ENCODE measurements at places on chromosomes 3 and 15.

GRCh38 chr3:129418041-129418973 is 10.1 kb downstream of the EFCAB12 start:
- no peak for DNase-seq

DNA sequence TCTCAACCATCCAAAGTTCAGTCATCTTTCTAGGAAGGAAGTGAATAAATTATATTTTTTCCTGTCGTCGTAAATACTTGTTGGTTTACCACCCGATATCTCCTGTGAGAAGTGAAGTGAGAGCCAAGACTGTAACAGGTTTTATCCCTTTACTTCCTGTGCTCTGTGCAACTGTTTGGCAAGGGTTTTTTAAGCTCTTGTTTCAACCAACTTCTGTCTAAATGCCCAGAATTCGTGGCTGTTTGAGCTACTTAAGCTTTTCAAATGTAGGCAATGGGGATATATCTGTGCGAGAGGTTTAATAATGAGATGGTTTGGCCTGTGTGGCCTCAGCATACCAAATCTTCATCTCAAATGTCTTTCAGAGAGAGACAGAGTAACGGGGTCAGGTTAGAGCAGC is 134.7 kb downstream of the LRTM1 start:
- no peak for DNase-seq

GRCh38 chr3:107796791-107797190 is 274.0 kb downstream of the BBX start:
- no peak for DNase-seq

DNA sequence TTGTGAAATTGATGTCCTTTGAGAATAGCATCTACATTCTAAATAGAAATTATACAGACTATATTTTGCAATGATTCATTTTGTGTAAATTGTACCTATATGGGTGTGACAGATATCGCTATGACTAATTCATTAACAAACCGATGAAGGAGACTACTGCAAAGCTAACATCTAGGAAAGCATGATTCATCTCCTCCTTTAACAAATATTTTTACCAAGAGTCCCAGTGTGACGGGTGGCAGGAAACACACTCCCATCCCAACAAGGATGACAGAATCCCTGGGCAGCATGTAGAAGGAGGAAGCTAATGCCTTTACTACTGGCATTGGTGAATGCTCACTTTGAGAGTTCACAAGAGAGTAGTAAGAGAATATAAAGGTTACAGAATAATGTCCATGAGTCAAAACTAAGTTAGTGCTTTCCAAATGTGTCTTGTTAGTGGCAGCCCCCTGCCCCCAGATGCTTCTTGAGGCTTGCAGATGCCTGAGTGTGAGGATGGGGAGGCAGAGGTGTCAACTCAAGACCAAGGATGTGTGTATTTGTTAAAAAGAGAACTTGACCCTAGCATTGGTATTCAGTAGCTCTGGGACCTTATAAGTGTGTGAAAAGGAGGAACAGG is 180.6 kb downstream of the FMN1 start:
- no peak for DNase-seq

GRCh38 chr3:66423791-66424190 is 77.0 kb downstream of the LRIG1 start:
- DNase-seq: no peak

GRCh38 chr3:131174752-131175151 is 148.1 kb downstream of the NEK11 start:
- no peak for DNase-seq

- DNase-seq: no peak
Measured at GRCh38 chr15:26928051-26928450, 42.9 kb upstream of the GABRG3 start.

DNA sequence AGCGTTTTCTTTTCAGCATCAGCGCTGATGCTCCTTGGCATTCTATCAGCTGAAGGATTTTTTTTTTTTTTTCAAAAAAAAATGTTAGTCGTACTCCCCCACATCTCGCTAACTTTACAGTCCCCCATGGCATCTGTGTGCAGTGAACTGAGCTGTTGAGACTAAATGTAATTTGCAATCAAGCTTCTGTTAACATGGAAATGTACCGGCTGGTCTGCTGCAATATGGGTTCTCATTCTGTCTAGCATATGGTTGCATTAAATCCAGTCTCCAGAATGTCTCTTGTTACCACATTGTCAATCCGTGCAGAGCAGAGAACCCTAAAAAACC is 32.2 kb upstream of the TPRG1 start:
- no peak for DNase-seq

DNA sequence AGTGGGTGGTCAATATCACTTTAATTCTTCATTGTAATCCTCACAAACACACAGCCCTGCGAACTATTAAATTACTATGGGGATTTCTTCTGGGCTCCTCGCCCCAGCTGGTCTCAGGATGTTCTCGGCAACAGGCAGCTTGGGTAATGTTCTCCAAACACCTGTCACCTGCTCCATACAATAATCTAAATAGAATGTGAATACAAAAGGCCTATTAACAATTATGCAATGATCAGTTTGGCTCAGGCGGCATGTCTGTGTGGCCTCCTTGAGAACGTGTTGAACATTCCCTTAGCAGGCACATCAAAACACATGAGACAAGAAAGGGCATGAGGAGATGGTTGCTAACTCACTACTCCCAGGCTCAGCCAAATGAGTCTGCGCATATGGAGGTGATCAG is 158.6 kb upstream of the KBTBD8 start:
- no peak for DNase-seq

GRCh38 chr15:40595219-40595618 is 1.2 kb downstream of the KNL1 start:
- no peak for DNase-seq

DNA sequence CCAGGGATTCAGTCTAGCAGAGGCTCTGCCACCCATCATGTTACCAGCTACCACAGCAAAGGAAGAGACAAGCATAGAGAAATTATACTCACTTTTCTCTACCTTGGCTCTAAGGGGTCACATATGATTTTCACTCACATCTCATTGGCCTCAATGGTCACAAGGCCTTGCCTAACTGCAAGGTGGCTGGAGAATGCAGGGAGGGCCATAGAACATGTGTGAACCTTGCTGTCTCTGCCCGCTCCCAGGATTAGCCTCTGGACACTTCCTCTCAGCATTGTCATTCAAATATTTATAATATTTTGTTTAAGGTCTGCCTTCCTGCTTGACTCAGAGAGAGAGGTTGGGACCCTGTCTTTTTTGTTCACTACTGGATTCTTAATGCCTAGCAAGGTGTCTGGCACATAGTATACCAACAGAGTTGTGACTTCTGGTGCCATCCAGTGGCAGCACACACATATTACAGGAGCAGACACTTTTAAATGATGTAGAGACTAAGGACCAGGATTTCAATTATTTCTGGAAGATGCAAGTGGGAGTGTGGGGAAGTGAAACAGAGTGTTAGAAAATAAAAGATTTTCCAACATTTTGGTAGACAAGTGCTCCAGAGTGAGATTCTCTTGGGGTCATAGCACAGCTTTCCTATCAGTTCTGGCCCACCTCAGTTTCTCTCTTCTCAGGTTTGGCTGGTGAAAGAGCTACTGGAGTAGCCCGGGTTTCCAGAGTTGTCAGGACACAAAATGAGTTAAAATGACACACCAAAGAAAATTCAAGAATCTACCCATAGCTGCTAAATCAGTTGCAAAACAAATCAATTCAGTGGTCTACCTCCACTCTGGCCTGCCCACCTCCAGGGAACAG is 119.0 kb upstream of the RASGRP1 start:
- no peak for DNase-seq

GRCh38 chr3:72021531-72021930 is 236.6 kb upstream of the PROK2 start:
- DNase-seq: no peak

- no peak for DNase-seq
Measured at GRCh38 chr3:96354742-96355141, 459.7 kb upstream of the EPHA6 start.

GRCh38 chr3:165254812-165255211 is 58.6 kb upstream of the SLITRK3 start:
- no peak for DNase-seq

GRCh38 chr3:126355777-126356372 is 1.3 kb downstream of the KLF15 start:
- DNase-seq: no peak

- no peak for DNase-seq
Measured at GRCh38 chr15:66876421-66876730, 174.3 kb downstream of the SMAD6 start.

GRCh38 chr3:38021196-38021595 is 8.2 kb downstream of the PLCD1 start:
- DNase-seq: no peak

- no peak for DNase-seq
Measured at GRCh38 chr15:75836959-75837334, 6.3 kb upstream of the UBE2Q2 start.

GRCh38 chr3:82004266-82004665 is 242.8 kb upstream of the GBE1 start:
- no peak for DNase-seq

DNA sequence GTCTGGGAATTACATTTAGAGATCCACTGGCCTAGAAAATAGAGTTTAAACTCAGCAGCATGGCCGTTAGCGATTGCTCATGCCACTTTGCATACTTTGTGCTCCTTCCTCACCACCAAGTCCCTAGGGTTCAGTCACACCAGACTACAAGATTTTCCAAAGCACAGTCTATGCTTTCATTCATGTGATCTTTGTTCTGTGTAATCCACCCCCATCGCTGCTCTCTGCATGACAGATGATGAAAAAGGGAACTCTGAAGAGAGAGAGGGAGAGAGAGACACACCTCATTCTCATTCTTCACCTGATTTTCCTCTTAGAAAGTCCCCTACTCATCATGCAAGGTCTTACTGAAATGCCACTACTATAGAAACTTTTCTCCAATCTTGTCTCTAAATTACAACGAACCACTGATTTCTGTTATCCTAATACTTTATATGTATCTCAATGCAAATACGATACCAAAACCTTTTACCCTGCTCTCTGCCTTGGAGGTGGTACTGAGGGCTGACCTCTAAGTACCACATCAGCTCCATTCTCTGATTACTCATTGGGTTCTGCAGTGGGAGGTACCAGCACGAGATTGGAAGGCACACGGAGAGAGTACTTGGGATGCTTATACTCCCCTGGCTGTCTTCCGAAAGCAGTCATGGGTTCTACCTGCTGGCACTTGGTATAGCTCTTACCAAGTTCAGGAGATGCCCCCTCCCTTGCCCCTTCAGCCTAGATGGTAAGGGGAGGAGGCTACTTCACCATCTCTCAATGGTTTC is 1.1 kb upstream of the PARP15 start:
- DNase-seq: no peak

DNA sequence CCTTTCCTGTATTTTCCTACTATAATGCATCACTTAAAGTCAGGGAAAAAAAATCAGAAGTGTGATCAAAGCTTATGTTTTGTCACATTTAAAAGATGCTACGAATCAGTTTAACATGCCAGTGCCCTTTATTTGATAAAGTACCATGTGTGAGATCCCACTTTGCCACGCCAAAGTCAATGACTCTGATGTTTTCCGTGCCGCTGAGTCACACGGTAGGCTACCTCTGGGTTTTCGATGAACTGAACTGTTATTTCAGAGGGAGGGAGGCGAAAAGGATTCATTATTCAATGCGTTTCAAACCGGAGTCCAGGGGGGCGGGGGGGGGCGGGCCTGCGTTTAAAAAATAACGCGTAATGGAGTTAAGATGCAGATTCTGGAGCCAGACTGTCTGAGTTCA is 203.0 kb downstream of the ABHD5 start:
- no peak for DNase-seq

GRCh38 chr15:50119063-50120040 is at the start of gene ATP8B4:
ATP8B4 (minus strand) TSS chr15:50119233; CDS start chr15:50106966, 12,267 bp downstream.
- DNase-seq: no peak

- no peak for DNase-seq
Measured at GRCh38 chr3:127698691-127699415, 26.1 kb downstream of the ABTB1 start.

DNA sequence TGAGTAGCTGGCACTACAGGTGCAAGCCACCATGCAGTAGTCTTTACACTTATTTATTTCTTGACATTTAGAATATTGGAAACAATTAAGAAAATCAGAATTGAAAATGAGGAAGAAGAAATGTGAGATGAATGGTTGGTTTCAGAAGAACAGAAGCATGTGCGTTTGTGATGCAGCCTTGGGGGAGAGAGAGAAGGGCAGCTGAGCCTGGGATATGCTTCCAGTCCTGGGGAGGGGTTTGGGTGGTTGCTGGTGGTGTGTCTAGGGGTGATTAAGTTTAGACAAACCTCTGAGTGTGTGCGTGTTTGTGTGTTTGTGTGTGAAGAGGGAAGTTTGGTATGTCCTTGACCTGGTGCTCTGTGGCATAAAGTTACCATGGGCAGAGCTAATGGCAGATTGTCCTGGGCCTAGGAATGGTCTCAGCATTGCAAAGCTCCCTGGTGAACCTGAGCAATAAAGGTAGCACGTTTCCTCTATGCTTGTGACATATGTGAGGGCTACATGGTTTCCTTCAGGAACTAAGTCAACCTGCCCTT is 35.6 kb downstream of the CTSH start:
- no peak for DNase-seq

- DNase-seq: peak; percentile 36
Measured at GRCh38 chr15:73950831-73951561, 24.7 kb downstream of the LOXL1 start.

GRCh38 chr3:100966049-100966491 is 27.2 kb downstream of the ABI3BP start:
- DNase-seq: no peak

- DNase-seq: no peak
Measured at GRCh38 chr15:48777645-48778330, 33.1 kb downstream of the CEP152 start.

- no peak for DNase-seq
Measured at GRCh38 chr3:99720985-99721632, 82.7 kb downstream of the COL8A1 start.

GRCh38 chr3:41579861-41580260 is 380.6 kb downstream of the CTNNB1 start:
- no peak for DNase-seq

GRCh38 chr3:59385547-59385946 is 335.7 kb upstream of the CFAP20DC start:
- DNase-seq: no peak

- DNase-seq: no peak
Measured at GRCh38 chr3:172211123-172211522, 171.7 kb downstream of the FNDC3B start.

- no peak for DNase-seq
Measured at GRCh38 chr3:172296248-172296974, 151.8 kb downstream of the GHSR start.

DNA sequence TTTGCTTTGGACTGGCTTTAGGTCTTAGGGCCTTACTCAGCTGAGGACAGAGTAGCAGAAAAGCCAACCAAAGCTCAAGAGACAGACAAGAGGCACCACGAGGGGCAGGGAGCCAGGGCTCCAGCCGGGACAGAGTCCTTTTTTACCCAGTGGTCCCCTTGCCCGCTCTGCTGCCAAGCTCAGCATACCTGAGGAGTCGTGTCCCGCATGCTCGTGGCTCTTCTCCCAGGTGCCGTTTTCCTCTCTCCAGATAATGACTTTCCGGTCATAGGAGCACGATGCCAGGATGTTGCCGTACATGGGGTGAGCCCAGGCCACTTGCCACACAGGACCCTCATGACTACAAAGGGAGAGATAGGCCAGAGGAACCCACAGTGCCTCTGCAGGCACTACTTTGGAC is 8.5 kb downstream of the SEC13 start:
- DNase-seq: no peak

Data from activated CD8-positive, alpha-beta memory T cell treated with anti-CD3 and anti-CD28 coated beads for 48 hours (primary cell).